Activated CD4-positive, alpha-beta T cell treated with anti-CD3 and anti-CD28 coated beads for 24 hours (primary cell): ENCODE measurements at places on chromosomes 13 and 19.

DNA sequence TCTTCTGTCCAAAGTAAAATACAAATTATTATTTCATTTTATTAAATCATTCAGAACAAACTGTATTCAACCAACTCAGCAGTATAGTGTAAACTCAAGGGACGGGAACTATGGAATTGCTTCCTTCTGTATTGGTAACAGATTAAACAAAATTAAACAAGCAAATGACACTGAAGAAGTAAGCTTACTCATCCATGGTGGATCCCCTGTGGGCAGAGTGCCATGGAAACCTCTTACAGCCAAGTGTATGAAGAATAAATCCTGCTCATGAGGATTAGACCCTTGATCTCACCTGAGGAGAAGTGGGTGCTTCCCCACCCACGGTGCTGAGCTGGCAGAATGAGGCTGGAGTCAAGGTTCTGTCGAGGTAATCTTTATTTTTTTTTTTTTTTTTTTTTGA, 18.0 kb upstream of the RFXAP start:
- DNase-seq, result no peak

DNA sequence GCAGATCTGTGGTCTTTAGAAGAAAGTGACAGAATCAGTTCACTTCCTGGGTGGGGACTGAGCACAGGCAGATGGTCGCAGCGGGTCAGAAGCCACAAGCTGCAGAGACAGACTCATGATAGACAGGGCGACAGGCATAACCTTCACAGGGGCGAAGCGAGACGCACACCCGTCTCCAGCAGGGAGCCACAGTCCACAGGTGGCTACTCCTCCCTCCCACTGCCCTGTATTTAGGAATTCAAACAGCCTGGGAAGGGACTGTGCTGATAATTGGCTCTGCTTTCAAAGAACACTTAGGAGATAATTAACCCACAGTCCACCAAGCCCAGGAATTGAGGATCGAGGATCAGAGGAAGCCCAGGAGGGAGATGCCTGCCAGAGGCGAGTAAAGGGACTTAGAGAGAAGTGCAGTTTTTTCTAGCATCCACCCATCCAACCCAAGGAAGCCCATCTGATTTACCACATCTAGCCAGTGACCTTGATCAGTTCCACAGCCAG, 23.2 kb downstream of the RFX2 start:
- no peak for DNase-seq

DNA sequence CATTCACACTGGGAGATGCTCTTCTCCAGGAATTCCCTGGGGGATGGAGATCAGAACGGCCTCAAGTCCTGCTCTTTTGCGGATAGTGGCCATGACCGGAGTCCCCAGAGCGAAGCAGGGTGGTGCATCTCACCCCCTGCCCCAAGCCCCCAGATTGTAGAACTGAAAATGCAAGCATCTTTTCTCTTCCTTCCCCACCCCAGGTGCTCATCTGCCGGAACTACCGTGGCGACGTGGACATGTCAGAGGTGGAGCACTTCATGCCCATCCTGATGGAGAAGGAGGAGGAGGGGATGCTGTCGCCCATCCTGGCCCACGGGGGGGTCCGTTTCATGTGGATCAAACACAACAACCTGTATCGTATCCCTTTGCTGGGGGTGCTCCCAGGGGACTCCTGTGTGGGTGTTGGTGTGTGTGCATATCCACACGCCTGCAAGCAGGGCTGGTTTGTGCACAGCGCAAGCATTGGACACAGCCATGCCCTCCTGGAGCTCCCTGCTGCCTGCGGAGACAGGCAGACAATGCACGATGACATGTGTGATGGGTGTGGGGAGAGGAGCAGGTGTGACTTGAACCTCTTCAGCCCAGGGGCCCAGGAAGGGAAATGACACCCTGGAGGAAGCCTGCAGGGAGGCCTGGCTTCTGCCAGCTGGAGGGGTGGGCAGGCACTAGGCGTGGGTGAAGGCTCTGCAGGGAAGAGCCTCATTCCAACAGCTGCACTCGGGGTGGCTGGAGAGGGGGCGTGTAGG, 5.7 kb downstream of the AP1M1 start:
- no peak for DNase-seq

DNA sequence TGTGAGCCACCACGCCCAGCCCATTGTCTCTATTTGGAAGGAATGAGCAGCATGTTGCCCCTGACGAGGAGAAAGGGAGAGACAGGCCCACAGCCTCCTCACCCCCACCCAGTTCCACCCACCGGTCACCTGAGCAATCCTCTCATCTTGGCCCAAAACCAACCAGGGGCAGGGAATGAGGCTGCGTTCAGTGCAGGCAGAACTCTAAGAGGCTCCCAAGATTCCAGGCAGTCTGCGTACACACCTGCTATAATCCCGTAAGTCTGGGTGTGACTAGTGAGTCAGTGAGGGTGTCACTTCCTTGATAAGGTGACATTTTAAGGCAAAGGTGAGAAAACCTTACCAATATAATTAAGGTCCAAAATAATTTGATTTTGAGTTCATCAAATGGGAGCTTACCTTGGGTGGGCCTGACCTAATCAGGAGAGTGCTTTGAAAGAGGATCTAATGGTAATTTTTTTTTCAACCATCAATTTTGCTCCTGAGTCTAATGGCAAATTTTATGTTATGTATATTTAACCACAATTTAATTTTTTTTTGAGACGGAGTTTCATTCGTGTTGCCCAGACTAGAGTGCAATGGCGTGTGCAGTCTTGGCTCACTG, 26.9 kb upstream of the KLF2 start:
- DNase-seq, result no peak

GRCh38 chr13:45362939-45363338, 22.0 kb upstream of the TPT1 start:
- DNase-seq, result no peak

DNA sequence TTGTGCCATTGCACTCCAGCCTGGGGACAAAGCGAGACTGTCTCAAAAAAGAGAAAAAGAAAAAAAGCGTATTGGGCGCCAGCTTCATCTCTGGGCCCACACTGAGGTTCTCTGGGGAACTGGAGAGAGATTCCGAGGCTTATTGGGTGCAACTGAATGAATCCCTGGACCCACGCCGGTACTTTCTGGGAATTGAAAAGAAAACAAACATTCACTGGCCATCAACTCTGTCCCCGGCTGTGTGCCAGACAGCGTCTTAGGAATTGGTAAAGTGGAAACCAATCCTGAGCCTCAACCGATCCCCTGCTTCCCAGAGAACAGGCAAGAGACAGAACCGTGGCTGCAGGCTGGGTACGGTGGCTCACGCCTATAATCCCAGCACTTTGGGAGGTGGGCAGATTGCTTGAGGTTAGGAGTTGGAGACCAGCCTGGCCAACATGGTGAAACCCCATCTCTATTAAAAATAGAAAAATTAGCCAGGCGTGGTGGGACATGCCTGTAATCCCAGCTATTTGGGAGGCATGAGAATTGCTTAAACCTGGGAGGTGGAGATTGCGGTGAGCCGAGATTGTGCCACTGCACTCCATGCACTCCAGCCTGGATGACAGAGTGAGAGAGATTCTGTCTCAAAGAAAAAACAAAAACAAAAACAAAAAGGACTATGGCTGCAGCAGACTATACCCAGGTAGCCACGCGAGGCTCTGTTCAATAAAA, 8.6 kb downstream of the ANO8 start:
- no peak for DNase-seq

GRCh38 chr19:52140032-52140710, 433 bp upstream of the ZNF616 start:
- no peak for DNase-seq

DNA sequence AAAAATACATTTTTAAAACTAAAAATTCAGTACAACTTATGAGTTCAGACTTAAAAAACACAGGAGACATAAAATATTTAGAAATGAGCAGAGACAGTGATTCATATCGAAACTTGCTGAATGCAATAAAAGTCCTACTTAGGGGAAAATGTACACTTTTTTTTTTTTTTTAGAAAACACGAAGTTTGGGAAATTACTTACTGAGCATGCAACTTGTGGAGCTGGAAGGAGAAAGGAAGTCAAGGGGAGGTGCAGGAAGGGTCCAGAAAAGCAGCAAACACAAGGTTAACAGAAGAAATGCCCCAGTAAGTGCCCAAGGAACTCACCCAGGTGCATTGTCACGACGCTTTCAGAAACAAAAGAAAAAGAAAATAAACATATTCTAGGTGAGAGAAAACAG, 18.6 kb upstream of the LAIR1 start:
- no peak for DNase-seq

DNA sequence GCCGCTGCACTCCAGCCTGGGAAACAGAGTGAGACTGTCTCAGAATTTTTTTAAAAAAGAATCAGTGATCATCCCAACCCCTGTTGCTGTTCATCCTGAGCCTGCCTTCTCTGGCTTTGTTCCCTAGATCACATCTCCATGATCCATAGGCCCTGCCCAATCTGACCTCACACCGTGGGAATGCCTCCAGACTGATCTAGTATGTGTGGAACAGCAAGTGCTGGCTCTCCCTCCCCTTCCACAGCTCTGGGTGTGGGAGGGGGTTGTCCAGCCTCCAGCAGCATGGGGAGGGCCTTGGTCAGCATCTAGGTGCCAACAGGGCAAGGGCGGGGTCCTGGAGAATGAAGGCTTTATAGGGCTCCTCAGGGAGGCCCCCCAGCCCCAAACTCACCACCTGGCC, at the start of gene KLK2:
KLK2 (plus strand) TSS at position 384 of the 400 bp plus-strand sequence. CDS start 35 bp downstream, outside the sequence.
- no peak for DNase-seq
